DMS79 treated with DMSO at 0.1 percent for 48 hours (cell line): ENCODE measurements at places on chromosomes 2 and 18.

GRCh38 chr18:52897611-52898484, 557.9 kb downstream of the DCC start:
- no peak for DNase-seq

GRCh38 chr2:142042536-142043199, 88.1 kb downstream of the LRP1B start:
- DNase-seq, result no peak

- no peak for DNase-seq
These were observed 38.2 kb upstream of the MAP3K20 start for GRCh38 chr2:173037245-173038120.

- peak; percentile 89 for DNase-seq
These were observed 56.7 kb downstream of the NEMP2 start for GRCh38 chr2:190477661-190478454.

GRCh38 chr2:158797963-158798700, 3.0 kb downstream of the DAPL1 start:
- DNase-seq, result peak; percentile 50

DNA sequence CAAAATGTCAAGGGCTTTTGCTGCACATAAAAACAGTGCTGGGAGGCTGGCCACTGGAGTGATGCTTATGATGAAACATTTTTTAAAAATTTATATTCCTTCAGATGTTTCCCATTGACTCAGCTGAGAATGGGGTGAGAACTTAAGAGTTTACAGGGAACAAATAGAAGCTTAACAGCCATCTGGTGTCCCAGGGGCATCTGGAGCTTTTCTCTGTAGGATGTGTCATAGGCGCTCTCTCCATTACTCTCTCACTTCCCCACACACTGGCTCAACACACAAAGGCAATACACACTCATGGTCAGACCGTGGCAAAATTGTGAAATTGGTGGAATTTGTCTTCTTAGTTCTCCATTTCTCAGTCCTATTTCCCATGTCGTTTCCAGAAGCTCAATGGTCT, 783.1 kb upstream of the LRRTM1 start:
- no peak for DNase-seq

DNA sequence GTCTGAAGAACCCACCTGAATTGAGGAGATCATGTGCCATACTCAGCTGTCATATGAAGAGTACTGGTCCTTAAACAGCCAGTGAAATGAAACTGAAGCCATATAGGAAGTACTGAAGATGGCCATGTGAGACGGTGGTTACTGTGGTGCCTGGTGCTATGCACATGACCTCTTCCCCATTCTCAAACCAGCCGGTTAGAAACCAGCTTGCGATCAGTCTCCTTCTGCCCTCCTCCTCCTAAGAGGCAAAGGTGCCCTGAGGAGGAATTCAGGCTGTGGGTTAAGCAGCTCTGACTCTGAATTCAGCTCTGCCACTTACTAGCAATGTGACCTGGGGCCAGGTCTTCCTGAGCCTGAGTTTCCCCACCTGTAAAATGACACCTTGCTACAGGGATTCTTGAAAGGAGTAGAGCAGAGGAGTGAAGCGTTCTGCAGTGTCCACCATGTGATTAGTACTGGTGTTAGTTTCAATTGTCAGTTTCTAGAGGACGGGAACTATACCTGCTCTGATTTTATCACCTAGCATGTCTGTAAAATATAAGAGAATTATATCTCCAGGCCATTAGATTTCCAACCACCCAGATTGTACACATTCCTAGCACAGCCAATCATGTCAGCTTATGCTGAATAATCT, 5.1 kb downstream of the FECH start:
- DNase-seq, result no peak

GRCh38 chr2:134459706-134460406, 206.0 kb downstream of the MGAT5 start:
- DNase-seq, result no peak

DNA sequence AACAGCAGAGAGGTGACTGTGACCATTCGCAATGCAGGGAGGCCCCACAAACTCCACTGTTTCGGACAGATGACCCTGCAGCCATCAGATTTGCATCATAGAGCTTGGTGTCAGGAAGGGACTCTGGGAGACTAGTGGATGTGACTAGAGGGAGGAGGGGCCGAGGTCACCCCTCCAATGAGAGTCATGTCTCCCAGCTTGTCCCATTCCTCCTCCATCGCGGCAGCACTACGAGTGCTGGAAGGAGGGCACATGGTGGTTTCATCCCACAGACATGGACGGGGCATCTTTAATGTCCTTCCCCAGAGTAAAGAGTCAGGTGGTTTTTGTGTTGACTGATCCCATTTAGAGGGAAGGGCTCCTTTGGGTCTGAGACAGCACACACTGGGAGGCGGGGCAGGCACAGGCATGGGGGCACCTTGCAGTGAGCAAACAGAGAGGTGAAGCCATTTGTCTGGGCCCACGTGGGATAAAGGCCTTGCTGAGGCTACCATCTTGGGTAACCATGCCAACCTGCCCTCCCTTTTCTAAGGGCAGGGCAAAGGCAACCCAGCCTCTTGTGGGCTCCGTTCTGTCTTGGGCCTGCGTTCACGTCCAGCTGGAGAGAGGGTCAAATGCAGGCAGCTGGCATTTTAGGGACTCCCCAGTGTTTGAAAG, 208.1 kb downstream of the ASB1 start:
- no peak for DNase-seq

GRCh38 chr2:205193125-205193835, 489.0 kb upstream of the NRP2 start:
- DNase-seq, result no peak

DNA sequence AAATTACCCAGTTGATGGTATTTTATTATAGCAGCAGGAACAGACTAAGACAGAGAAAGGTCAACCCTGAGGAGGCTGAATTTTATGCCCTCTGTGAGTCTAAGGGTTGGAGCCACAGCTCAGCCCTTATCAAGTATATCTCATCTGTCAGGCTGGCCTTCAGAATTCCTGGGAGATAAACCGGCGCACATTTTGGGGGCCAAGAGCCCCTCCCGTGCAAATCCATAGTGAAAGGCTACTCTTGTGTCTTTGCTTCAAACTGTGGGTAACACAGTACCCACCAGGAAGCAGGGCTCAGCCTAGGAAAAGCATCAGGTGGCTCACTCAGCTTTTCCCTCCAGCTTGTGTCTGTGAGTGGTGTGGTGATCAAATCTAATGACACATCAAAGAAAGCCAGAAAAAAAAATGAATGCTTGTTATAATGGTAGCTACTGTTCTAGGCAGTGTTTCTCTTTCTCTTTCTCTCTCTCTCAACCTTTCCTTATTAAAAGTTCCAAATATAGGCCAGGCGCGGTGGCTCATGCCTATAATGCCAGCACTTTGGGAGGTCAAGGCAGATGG, 25.0 kb upstream of the ASXL2 start:
- DNase-seq, result no peak

DNA sequence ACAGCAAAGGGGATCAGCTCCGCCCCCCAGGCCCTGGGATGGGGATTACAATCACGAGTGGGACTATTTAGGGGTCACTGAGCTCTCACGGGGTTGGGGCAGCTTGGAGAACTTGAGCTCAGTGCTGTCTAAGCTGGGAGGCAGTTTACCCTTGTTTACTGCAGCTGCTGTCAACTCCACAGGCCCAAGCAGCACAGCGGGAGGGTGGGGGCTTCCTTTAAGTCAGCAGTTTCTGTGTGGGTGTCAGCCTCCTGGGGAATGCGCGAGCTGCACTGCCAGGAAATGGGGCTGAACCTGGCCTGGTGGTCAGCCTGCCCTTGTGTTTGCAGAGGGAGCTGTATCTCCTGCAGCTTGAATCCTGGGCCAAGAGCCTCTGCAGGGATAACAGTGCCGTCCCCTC, 29.8 kb downstream of the TOGARAM2 start:
- no peak for DNase-seq

DNA sequence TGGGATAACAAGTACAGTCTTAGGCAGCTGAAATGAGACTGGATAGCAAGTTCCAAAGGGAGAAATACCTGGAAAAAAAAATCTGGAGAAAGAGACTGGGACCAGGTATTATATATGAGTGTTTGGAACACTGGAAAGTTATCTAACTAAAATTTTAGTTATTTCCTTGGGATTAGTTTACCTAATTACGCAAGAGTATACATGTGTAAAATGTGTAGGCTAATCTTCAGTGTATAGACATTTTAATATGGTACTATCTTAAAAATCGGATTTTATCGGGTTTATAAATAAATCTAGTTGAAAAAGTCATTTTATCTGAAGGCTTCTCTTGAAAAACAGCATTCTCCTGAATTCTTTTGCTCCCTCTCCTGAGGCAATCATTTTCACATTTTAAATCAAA, 3.9 kb downstream of the EPB41L5 start:
- DNase-seq, result no peak

GRCh38 chr18:79404567-79404910, 8.8 kb downstream of the NFATC1 start:
- DNase-seq, result no peak

DNA sequence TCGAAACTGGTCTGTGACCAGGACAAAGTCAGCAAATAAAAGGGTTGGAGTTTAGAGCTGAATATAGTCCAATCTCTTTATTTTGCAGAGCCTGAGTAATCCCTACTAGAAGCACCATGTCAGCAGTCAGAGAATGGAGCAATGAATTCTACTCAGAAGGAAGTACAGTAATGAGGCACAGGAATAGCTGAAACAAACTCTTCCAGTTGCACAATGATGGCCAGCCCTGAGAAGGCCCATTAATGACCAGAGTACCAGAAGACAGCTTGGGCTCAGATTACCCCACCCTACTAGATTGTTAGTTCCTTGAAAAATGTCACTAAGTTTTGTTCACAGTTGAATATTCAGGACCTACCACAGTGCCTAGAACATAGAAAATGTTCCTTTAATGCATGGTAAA, 40.3 kb upstream of the SCG2 start:
- DNase-seq, result no peak

DNA sequence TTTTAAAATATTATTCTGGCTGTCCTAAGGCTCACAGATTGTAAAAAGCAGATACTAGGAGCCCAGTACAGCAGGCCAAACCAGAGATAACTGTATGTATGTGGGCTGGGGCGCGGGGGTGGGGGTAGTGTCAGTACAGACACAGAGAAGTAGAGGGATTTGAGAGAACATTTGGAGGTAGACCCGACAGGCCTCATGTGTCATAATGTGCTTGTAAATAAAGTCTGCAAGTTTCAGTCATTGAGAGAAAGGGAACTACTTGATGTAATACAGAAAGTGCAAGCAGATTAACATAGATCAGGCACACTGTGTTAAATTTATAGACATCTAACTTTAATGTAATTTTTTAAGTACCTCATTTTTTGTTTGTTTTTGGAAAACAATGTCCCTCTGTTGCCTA, 7.4 kb upstream of the POLI start:
- no peak for DNase-seq

DNA sequence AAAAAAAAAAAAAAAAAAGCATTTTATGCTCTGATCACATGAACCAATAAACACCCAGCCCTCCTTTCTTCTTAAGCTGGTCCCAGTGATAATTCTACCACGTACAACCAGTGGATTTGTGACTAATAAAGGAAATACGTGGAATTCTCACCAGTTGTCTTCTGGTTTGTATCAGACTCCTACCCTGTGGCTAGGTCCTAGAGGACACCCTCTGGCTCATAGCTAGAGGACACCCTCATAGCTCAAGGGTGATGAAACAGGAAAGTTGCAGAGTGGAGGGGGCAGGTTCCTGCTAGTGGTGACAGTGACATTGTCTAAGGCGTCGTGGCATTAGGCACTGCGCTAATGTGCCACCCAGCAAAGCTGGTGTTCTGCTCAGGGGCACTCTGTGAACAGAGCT, 167.8 kb downstream of the BCL11A start:
- no peak for DNase-seq

- peak; percentile 30 for DNase-seq
These were observed 100.5 kb upstream of the LMAN1 start for GRCh38 chr18:59459369-59460071.

- no peak for DNase-seq
These were observed 87.2 kb downstream of the EPHA4 start for GRCh38 chr2:221484761-221485502.

DNA sequence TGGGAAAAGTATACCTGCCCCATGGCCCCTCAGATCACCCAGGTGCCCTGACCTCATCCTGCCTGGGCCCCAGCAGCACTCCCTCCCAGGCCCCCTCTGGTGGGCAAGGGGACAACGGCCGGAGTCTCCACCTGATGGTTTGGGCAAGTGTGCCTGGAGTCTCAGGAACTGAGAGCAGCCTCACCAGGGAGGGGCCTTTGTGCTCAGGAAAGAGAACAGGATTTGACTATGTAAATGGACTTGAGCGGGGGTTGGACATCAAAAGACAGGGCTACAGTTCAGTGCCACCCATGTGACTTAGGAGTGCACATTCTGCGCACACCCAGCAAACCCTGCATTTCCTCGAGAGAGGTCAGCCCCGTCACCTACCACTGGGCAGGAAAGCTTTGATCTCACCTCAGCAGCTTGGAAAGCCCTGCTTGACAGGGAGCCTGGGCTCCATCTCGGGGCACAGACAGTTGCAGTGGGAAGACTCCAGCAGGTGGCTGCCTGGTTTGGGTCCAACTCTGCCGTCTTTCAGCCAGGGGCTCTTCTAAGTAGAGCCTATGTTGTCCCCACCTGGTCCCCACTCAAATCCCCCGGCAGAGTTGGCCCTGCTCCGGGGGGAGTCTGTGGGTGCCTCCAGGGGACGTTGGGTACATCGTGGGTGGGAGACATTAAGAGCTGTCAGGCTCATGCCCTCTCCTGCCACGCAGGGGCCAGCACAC, 3.3 kb downstream of the INPP5D start:
- no peak for DNase-seq

GRCh38 chr2:101148777-101149176, 2.4 kb downstream of the TBC1D8 start:
- no peak for DNase-seq

- no peak for DNase-seq
These were observed 239.1 kb downstream of the ALPK2 start for GRCh38 chr18:58389745-58390144.

DNA sequence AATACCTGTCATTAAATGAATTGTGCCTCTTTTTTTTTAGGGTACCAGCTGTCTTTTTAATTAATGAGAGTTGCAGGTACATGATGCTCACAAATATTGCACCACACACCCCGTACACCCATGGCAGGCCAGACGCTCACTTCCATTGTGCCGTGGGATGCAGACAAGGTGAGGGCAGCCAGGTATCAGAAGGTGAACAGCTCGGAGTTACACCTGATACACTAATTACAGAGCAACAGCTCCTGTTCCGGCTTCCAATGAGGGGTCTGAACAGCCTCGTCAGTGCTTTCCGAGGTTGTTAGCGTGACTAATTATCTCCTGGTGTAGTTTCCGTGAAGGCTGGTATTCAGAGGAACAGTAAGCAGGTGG, 442.8 kb downstream of the ZNF516 start:
- no peak for DNase-seq

DNA sequence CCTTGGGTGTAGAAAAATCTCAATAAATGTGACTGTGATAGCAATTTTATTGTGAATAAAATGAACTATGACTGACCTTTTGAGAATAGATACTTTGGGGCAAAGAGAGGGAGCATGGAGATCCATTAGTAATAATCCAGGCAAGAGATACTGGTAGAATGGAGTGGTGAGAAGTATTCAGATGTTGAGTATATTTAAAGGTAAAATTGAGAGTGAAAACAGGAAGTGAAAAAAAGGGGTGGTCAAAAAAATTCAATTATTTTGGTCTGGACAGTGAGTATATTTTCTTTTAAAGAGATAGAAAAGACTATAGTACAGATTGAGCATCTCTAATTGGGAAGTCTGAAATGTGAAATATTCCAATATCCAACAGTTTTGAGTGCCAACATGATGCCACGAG, 1515.6 kb upstream of the NXPH2 start:
- DNase-seq, result no peak
